ENCODE measurements at places on chromosomes 5 and 9. TPM values are rescaled to one million over a fixed set of nuclear protein-coding genes. Genes with fewer than 3 reads are reported as not detected.

- no peak for DNase-seq
Measured at GRCh38 chr5:66180282-66181155, 36.4 kb downstream of the SREK1 start.

CDX1 gene
- 0.54 TPM for polyA plus RNA-seq

- no peak for DNase-seq
Measured at GRCh38 chr5:37840053-37841034, 503 bp upstream of the GDNF start.

- no peak for DNase-seq
Measured at GRCh38 chr9:135811801-135812200, 95.5 kb downstream of the CAMSAP1 start.

PRR16 gene
- polyA plus RNA-seq: 5.4 TPM

GRCh38 chr9:110021891-110022290 is 186.1 kb downstream of the C9orf152 start:
- no peak for DNase-seq

DNA sequence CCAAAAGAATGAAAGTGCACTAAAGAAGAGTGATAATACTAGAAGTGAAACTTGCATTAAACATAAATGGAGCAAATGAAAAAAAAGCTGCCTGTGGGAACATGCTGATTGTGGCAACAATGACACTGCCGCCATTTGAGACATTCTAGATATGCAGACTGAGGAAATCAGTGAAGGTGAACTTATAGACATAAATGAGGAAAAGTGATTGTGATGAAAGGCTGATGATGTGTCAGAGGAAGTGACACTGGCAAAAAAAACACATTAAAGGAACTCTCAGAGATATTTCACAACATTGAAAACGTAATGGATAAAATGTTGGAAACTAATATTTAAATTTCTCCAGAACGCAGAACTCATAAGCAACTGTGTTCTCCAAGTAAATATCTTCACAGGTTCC is 1.2 kb downstream of the ERCC8 start:
- DNase-seq: no peak

- DNase-seq: no peak
Measured at GRCh38 chr5:83000922-83001321, 76.3 kb downstream of the TMEM167A start.

- DNase-seq: no peak
Measured at GRCh38 chr5:164748861-164749260, 1243.4 kb downstream of the MAT2B start.

DNA sequence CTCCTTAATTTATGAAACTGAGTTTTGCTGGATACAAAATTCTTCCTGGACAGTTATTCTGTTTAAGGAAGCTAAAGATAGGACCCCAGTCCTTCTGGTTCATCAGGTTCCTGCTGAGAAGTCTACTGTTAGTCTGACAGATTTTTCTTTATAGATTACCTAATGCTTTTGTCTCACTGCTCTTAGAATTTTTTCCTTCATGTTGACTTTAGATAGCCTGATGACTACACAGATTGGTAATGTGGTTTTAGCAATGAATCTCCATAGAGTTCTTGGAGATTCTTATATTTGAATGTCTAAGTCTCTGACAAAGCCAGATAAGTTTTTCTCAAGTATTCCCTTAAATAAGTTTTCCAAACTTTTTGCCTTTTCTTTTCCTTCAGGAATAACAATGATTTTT is 419.7 kb downstream of the CDH10 start:
- no peak for DNase-seq

DNA sequence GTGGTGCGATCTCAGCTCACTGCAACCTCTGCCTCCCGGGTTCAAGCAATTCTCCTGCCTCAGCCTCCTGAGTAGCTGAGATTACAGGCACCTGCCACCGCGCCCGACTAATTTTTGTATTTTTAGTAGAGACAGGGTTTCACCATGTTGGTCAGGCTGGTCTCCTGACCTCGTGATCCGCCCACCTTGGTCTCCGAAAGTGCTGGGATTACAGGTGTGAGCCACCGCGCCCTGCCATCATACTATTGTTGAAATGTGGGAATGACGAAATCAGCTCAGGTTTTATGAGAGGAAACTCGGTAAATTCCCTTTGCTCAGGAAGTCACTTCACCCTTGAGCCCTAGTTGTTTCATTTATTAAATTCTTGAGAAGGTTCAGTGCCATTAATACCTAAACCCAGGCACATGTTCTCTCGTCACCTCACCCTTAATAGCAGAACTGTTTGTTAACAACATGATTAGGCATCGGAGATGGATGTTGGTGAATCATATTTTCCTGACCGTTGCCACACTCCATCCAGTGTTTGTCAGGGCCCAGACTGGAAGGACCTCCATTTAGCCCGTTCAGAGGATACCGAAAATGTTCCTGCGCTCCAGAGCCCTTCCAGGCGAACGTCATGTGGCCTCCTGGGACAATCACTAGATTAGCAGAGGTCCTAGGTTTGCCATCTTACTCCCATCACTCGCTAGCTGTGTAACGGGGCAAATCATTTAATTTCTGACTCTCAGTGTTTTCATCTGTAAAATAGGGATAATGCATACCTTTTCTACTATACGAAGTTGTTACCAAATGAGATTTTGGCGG is 20.0 kb upstream of the CREBRF start:
- no peak for DNase-seq

DNA sequence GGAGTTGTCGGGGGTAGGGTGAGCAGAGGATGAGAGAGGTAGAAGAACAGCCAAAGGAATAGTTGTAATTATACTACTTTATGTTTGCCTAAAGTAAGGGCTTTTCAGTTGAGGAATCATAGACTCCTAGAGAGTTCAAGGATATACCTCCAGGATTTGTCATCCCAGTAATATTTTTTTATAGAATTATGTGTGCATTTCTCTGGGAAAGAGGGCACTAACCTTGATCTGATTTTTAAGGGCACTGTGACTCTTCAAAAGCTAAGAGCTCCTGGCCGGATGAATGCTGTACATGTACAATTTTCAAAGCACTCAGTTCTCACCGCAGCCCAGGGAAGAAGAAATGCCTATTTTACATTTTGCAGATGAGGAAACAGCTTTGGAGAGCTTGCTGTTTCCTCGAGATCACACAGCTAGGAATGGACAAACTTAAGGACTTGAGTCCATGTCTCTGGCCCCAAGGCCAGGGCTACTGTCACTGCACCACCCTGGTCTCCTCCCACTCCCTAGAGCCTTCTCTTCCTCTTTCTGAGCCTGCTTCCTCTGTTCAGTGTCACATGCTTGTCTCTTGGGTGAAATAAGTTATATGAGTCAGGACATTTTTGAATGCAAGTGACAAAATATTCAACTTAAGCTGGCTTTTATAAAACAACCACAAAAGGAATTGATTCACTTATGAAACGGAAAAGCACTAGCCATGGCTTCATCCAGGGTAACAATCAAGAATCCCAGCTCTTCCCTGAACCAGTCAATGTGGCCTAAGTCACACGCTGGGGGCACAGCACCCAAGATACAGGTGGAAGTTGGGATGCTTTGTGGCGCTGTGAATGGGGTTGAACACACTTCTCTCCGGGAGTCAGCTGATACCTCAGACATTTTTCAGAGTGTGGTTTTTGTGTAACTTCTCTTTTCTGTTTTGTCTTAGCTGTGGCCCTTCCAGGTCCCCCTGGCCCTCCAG is 45.7 kb upstream of the TGFBR1 start:
- DNase-seq: no peak

- no peak for DNase-seq
Measured at GRCh38 chr5:38422622-38423021, 133.8 kb downstream of the LIFR start.

DNA sequence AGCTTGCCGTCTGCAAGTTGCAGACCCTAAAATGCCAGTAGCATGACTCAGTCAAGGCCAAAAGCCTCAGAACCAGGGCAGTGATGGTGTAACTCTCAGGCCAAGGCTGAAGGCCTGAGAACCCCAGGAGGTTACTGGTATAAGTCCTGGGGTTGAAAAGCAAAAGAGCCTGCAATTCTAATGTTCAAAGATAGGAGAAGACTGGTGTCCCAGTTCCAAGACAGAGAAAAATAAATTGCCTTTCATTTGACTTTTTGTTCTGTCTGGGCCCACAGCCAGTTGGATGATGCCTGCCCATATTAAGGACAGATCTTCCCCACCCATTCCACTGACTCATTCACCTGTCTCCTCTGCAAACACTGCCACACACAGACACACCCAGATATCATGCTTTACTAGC is 673.2 kb downstream of the CDH18 start:
- no peak for DNase-seq

LCN1 gene
- not detected for polyA plus RNA-seq

GRCh38 chr9:111360881-111361280 is 30.9 kb upstream of the OR2K2 start:
- DNase-seq: no peak

DEPDC1B gene
- 31.0 TPM for polyA plus RNA-seq

DNA sequence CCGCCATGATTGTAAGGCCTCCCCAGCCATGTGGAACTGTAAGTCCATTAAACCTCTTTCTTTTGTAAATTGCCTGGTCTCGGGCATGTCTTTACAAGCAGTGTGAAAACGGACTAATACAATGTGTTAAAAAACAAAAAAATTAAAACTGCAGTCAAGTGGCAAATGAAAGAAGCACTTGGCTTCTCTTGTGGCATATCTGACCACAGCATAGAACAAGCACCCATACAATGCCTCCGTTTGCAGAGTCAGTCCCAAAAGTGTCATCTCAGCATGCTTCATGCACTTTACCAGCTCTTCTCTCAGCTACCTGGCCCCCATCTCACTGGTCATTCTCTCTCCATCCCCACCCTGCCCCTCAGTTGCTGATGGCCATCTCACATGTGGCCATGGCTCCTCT is 51.1 kb upstream of the DAPK1 start:
- no peak for DNase-seq

KCNV2 gene
- polyA plus RNA-seq: not detected

GRCh38 chr9:114856942-114857315 is 51.1 kb upstream of the TNFSF15 start:
- DNase-seq: no peak
